ENCODE measurements at places on chromosomes 6 and 20. TPM values are rescaled to one million over a fixed set of nuclear protein-coding genes. Genes with fewer than 3 reads are reported as not detected.
A peak's percentile ranks its signal among the peaks of the same experiment; 100 is the strongest.

Gene LRRC1
- total RNA-seq: 13.8 TPM

Gene FARS2
- 12.8 TPM for total RNA-seq

Gene EYA4
- not detected for total RNA-seq

Gene ZSCAN23
- total RNA-seq: 1.6 TPM

Gene PGC
- total RNA-seq: 0.18 TPM

Gene BHLHE23
- not detected for total RNA-seq

DNA sequence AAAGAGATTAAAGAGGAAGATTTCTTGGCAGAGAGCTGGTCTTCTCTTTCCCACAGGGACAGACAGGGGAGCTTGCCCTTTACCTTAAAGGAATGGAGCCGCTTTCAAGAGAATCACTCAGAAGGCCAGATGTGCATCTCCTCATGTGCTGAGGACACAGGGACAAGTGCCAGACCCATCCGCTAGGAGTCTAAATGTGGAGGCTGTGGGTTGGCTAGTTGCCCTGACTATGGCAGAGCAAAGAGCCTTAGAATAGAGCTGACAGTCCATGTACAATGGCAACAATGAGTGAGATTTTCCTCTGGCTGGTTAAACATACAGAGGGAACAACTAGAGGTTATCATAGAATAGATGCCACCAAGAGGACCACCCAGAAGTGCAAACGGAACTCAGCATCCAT, 7.3 kb upstream of the DOK5 start:
- DNase-seq: no peak
- no peaks in the 10 kb centered on the region for H3K36me3 ChIP-seq
- H3K4me3 ChIP-seq: no peak overlapping the region
- H3K27me3 ChIP-seq: no peaks in the 10 kb centered on the region
- no peaks in the 10 kb centered on the region for H3K4me1 ChIP-seq

DNA sequence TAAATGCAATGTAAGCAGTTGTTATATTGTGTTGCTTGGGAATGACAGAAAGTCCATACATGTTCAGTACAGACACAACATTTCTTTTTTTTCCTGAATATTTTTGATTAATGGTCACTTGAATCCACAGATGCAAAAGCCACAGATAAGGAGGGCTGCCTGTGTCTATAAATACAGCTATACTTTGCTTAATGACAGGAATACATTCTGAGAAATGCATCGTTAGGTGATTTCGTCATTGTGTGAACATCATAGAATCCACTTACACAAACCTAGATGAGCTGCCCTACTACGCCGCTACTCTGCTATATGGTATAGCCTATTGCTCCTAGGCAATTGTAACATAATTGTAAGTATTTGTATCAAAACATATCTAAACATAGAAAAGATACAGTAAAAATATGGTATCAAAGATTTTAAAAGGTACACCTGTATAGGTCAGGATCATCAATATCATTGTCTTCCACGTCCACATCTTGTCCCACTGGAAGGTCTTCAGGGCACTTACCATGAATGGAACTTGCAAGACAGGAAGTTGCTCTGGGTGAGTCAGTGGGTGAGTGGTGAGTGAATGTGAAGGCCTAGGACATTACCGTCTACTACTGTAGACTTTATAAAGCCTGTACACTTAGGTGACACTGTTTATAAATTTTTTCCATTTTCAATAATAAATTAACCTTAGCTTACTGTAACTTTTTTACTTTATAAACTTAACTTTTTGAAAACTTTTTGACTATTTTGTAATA, 27.9 kb upstream of the POPDC3 start:
- no peak overlapping the region for H3K27ac ChIP-seq
- no peak overlapping the region for H3K4me3 ChIP-seq
- no peaks in the 10 kb centered on the region for H3K27me3 ChIP-seq
- H3K4me1 ChIP-seq: no peaks in the 10 kb centered on the region
- DNase-seq: no peak

DNA sequence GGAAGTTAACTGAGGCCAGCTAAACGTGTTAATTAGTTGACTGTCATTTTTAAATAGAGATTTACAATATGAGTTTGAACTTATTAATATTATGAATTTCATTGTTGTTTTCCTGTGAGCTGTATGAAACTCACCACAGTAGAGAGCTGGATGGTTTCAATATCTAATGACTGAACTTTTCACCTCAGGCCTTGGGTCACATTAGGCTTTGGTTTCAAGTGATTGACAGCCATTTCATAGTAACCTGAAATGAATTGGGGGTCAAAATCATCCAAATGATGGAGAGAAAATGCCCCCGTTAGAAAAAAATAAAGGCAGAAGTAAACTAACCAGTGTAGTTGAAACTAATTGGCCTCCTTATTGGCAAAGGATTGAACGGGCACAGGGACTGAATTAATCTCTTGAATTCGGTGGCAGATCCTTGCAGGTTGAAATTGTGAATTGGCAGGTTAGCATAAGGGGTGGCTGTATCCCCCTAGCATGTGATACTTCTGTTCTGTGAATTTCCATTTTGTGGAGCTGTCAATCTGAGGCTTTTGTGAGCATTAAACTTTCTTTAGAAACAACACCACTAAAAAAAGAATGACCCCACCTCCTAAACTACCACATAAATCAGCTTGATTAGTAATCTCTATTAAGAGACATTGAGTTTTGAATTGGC, 155.1 kb upstream of the MMS22L start:
- H3K36me3 ChIP-seq: no peaks in the 10 kb centered on the region
- H3K27me3 ChIP-seq: no peaks in the 10 kb centered on the region
- H3K4me1 ChIP-seq: no peaks in the 10 kb centered on the region
- H3K27ac ChIP-seq: no peak overlapping the region
- no peak for DNase-seq

DNA sequence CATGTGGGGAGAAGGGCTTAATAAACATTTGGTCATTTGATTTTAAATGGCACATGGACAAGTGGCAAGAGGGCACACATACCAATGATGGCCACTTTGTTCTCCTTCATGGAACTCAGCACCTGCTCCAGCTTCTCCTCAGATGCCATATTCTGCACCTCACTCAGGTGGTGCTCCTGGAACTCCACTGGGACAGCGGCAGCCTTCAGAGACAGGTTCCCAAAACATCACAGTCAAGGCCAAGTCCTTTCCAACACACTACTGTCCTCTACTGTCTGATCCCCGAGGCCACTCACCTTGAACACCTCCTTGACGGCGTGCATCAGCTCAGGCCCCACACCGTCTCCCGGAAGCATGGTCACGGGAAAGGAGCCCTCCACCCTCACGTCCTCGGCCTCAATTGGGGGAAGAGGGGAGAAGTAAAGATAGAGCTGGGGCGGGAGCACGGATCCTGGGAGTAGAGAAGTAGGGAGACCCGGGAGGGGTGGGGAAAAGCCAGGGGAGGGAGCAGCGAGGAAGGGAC, 591 bp downstream of the IDH3B start:
- peak overlapping the region; percentile 97 for H3K4me3 ChIP-seq
- peaks cover 9% of the 10 kb centered on the region for H3K4me1 ChIP-seq
- no peaks in the 10 kb centered on the region for H3K27me3 ChIP-seq
- H3K27ac ChIP-seq: peak overlapping the region; percentile 99

DNA sequence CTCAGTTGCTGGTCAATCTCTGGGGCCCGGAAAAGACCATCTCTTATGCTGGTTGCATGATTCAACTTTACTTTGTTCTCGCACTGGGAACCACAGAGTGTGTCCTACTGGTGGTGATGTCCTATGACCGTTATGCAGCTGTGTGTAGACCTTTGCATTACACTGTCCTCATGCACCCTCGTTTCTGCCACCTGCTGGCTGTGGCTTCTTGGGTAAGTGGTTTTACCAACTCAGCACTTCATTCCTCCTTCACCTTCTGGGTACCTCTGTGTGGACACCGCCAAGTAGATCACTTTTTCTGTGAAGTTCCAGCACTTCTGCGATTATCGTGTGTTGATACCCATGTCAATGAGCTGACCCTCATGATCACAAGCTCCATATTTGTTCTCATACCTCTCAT, 4.3 kb downstream of the OR2J3 start:
- H3K27me3 ChIP-seq: peaks cover 2% of the 10 kb centered on the region
- no peak for DNase-seq
- no peak overlapping the region for H3K4me3 ChIP-seq
- H3K4me1 ChIP-seq: no peaks in the 10 kb centered on the region
- H3K27ac ChIP-seq: no peak overlapping the region
- H3K36me3 ChIP-seq: no peaks in the 10 kb centered on the region

DNA sequence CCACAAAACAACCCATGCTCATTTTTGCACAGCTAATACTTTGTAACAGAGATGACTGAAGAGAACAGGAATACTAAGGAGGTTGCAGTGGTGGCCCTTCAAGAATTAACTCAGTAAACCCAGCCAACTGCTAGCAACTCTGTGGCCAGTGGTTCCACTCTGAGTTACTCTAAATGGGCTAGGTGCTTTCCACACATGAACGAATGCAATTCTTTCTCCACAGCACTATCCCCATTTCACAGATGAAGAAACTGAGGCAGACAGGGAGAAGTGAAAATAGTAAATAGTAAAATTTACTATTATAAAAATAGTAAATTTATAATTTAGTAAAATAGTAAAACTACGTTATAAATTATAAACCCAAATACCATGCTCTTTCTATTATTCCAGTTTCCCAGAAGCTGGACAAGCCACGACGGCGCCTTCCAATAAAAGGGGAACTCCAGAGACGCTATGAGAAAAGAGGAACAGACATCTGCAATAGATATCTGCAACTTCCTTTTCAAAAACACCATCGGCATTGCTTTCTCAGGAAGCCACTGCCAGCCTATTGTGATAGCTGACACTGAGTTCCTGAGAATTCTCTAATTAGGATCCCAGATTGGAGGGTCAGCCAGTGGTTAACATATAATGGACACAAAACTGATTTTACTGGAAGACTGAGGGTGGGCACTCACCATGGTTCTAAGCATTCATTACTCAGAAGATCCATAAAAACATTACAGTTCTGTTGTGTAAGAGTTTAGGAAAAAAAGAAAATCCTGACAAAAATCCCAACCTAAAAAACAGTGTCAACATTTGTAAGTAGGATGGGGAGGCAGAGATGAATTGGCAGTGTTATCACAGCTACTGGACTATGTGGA, 16.2 kb downstream of the FKBP1A start:
- peak overlapping the region; percentile 76 for H3K27ac ChIP-seq
- no peak overlapping the region for H3K4me3 ChIP-seq
- H3K4me1 ChIP-seq: peaks cover 73% of the 10 kb centered on the region

DNA sequence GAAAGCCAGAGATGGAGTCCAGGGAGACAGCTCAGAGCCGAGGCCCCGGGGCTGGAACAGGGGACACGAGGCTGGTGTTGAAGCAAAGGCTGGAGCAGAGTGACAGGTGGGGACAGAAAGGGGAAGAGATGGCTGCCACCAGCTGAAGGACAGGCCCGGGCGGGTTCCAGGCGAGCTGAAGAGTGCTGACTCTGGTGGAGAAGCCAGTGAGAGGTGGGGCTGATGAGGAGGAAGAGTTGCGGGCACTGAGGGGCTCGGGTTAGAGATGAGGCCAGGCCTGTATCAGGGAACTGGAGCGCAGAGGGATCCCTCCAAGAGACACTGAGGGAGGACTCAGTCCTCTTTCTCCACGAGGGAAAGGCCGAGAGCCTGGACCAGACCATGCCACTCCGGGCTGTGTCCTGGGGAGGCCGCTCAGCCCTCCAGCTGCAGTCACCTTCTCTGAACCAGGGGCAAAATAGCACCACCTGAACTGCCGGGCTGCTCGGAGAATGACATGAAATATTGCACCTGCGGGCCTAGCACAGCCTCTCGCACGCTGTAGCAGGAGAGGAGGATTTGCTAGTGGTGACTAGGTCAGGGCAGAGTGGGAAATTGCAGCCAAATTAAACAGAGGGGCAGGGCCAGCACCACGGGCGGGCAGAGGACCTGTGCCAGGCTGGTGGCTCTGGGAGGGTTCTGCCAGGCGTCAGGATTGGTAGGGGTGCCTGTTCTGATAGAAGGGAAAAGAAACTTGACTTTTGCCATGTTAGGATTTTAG, 175.9 kb downstream of the ZDHHC14 start:
- no peak overlapping the region for H3K4me3 ChIP-seq
- DNase-seq: no peak
- H3K27me3 ChIP-seq: no peaks in the 10 kb centered on the region
- H3K36me3 ChIP-seq: no peaks in the 10 kb centered on the region

GRCh38 chr6:105359419-105360370, 43.2 kb downstream of the PREP start:
- no peaks in the 10 kb centered on the region for H3K27me3 ChIP-seq
- DNase-seq: no peak
- H3K36me3 ChIP-seq: peaks cover 13% of the 10 kb centered on the region
- H3K4me3 ChIP-seq: no peak overlapping the region
- no peak overlapping the region for H3K27ac ChIP-seq
- no peaks in the 10 kb centered on the region for H3K4me1 ChIP-seq

GRCh38 chr6:23246896-23247295, 677.5 kb downstream of the HDGFL1 start:
- H3K27ac ChIP-seq: no peak overlapping the region
- DNase-seq: no peak
- no peaks in the 10 kb centered on the region for H3K4me1 ChIP-seq
- no peaks in the 10 kb centered on the region for H3K27me3 ChIP-seq
- H3K4me3 ChIP-seq: no peak overlapping the region
- H3K36me3 ChIP-seq: no peaks in the 10 kb centered on the region

- no peak for DNase-seq
- H3K36me3 ChIP-seq: no peaks in the 10 kb centered on the region
- H3K27ac ChIP-seq: no peak overlapping the region
- no peak overlapping the region for H3K4me3 ChIP-seq
- no peaks in the 10 kb centered on the region for H3K27me3 ChIP-seq
These were observed 104.2 kb upstream of the PDE10A start for GRCh38 chr6:165767228-165767627.

DNA sequence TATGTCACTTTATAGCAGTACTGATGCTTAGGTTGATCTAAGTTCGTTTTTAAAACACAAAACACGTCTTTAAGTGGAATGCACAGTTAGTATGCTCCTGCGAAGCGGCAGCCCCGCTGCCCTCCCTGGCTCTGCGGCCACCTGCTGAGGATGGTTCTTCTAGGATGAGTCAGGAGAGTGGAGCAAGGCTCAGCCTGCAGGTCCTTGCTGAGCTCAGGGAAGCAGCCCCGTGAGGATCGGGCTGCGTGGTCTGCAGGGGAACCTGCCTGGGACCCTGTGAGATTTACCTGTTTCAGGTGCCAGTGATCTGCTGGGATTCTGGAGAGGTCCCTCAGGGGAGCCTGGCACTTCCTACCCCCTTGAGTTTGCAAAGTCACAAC, 57.5 kb downstream of the SYNJ2 start:
- H3K27me3 ChIP-seq: no peaks in the 10 kb centered on the region
- H3K4me3 ChIP-seq: no peak overlapping the region
- DNase-seq: no peak
- peaks cover 73% of the 10 kb centered on the region for H3K4me1 ChIP-seq
- H3K36me3 ChIP-seq: no peaks in the 10 kb centered on the region
- H3K27ac ChIP-seq: peak overlapping the region; percentile 91

DNA sequence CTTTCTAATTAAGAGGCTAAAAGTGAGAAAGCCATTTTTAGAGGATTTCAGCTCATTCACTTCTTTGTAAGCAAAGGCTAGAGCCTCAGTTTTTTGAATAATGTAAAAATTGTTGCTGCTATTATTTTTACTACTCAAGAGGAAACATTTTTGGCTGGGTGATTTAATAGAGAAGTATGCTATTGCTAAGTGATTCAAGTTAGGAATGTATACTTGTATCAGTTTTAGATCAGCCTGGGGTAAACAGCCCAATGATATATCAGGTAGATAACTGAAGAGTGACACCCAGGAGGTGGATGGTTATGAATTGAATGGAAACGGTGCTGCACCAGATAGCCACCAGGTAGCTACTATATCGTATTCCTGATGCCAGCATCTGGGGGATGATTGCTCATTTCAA, 9.2 kb downstream of the QKI start:
- H3K36me3 ChIP-seq: no peaks in the 10 kb centered on the region
- H3K27me3 ChIP-seq: no peaks in the 10 kb centered on the region
- H3K4me3 ChIP-seq: no peak overlapping the region
- peaks cover 44% of the 10 kb centered on the region for H3K4me1 ChIP-seq

All from Panc1 (cell line).